SW480 (cell line): ENCODE measurements at places on chromosomes 3 and 15.

DNA sequence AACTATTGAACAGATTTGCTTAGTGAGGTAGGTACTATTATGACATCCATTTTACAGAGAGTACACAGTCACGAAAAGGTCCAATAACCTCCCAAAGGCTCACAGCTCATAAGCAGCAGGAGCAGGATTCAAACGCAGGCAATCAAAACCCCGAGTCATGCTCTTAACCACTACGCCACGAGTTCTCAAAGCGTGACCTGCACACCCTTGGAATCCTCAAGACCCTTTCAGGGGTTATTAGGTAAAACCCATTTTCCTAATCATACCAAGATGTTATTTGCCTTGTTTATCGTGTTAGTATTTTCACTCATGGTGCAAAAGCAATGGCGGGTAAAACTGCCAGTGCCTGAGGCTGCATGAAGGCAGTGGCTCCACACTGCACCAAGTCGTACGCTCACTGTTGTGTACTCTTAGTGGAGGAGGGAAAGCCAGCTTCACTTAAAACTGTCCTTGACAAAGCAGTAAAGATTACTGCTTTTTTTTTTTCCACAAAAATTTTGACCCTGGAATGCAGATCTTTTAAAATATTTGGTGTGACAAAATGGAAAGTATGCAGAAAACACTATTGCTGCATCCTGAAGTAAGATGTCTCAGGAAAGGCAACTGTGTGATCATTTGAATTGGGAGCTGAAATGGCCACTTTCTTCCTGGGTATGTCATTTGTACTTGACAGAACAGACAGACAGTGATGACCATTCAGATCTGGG, 96.1 kb downstream of the IGF2BP2 start:
- DNase-seq = no peak

DNA sequence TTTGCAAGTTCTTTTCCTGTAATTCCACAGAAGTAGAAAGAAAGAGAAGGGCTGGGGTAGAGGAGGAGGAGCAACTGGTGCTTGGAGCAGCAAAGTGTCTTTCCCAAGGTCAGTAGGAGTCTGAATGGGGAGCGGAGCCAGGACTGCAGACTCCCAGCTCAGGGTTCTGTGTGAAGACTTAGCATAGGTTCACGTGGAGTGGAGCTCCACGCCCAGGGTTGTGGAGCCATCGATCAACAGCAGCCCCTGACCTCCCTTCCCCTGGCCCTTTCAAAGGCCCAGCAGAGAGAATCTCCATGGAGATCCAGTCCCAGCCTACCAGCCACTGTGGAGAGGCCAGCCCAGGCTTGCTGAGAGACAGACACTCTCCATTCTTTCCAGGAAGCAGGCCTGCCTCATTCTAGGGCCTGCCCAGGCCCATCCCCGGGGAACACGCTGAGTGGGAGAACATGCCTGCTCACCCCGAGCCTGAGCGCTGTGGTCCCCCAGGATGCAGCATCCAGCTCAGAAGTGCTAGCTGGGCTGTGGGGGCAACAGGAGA, 62.1 kb downstream of the CORO2B start:
- DNase-seq = no peak

DNA sequence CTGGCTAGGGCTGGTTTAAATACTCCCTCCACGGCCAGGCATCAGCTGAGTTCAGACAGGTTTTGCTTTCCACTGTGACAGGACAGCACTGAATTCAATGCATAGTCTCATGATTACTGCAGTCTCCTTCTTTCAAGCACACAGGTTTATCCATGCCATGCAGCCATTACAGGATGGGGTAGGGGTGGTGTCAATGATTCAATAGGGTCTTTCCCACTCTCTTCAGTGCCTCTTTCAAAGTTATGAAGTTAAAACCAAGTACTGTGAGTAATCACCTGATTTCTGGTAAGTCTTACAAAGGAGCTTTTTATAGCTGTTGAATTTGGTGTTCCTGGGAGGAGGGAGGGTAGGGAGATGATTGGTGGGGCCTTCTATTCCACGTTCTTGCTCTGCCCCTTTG, 47.2 kb downstream of the TMEM212 start:
- no peak for DNase-seq

DNA sequence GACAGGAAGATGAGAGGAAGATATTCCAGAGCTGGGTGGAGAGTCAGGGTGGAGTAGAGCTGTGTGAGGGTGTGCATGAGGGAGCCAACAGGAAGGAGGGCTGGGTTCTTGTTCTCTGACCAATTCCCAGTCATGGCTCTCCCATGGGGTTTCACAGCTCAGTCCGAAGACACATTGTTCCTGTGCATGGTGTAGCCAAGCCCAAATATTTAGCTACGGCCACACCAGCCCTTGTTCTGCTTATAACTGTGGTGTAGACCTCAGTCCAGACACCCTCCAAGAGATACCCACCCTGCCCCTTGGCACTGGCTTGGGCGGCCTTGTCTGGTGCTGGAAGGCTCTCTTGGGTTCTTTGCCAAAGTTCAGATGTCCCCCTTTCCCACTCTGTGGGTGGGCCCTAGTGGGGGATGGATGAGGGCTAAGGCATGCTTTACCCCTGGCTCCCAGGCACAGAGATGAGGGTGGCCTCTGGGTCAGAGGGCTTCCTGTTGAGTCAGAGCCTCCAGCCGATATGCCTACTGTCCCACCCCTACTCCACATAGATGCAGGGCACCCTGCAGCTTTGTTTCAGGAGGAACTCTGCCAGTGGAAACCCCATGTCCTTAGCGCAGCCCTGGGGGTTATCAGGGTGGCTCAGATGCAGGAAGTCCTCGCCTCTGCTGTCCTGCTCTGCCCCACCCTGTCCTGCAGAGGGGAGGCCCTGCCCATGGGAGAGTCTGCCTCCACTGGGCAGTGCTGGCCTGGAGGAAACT, 271.2 kb upstream of the CTDSPL start:
- DNase-seq = no peak

DNA sequence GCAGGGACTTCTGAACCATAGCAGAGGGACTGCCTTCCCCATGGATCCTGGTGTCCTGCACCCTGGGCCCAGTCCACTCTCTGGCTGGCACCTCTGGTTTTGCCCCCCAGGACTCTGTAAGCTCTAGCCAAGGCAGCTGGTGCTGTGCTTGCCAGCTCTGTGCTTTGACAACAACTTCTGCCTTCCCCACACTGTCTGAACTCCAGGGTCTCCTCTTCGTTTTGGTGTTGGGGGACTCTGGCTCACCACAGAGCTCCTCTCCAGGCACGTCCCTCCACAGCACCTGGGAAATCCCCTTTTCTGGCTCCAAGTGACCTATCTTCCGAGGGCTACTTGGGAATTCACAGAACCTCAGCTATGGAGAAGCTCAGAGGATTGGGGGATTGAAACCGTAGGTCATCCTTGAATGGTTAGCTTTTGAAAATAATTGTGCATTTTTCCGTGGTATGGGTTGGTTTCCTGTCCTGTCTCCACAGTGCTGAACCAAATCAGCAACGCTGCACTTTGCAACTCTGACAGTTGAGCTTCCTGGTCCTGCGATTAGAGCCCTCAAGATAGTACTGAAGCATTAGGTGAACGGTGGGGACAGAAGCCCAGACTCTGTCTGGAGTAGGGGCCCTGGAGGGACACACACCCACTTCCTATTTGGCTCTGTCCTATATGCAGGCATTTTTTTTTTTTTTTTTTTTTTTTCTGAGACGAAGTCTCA, 152.4 kb downstream of the APBA2 start:
- no peak for DNase-seq

GRCh38 chr3:72397586-72397985, 450.7 kb downstream of the SHQ1 start:
- no peak for DNase-seq

DNA sequence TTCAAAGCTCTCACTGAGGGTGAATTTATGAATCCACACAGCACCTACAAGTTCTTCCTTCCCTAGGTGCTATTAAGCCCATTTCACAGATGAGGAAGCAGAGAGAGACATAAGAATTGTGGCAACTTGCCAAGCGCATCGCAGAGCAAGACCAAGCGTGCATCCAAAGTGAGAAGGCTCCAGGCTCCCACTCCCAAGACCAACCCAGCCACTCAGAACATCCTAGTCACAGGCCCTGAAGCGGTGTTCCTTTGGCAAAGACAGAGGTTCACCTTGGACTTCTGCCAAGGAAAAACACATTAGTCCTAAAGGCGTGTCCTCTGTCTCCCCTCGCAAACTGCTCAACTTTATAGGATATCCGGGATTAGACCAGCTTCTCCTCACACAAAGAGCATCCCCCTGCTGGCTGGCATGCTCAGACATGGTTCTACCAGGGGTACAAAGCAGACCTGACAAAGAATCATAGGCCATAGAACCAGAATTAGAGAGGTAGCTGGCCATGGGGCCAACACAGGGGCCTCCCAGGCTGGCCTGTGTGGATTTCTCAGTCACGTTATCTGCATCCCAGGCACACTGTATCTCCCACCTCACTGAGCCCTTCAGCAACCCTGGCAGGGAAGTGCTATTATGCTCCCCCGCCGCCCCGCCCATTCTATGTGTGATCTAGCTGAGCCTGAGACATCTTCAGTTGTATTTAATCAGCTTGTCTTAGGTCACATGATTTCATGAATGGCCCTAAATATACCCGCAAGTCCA, 160.2 kb downstream of the FOXP1 start:
- DNase-seq = no peak

GRCh38 chr3:175484666-175485065, 625.5 kb downstream of the NAALADL2 start:
- DNase-seq = no peak

- DNase-seq = no peak
Measured at GRCh38 chr3:10508619-10509260, 3.4 kb upstream of the ATP2B2 start.

- DNase-seq = no peak
Measured at GRCh38 chr3:126105691-126106187, 21.8 kb upstream of the SLC41A3 start.

- DNase-seq = no peak
Measured at GRCh38 chr15:85642693-85643066, 152.0 kb downstream of the KLHL25 start.

DNA sequence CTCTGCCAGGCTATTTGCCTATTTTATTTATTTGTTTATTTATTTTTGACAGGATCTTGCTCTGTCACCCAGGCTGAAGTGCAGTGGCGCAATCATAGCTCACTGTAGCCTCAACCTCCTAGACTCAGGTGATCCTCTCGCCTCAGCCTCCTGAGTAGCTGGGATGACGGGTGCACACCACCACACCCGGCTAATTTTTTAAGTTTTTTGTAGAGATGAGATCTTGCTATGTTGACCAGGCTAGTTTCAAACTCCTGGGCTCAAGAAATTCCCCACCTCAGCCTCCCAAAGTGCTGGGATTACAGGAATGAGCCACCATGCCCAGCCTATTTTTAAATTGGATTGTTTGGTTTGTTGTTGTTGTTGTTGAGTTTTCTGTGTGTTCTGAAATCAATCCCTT, 5.5 kb downstream of the NDUFB5 start:
- no peak for DNase-seq

DNA sequence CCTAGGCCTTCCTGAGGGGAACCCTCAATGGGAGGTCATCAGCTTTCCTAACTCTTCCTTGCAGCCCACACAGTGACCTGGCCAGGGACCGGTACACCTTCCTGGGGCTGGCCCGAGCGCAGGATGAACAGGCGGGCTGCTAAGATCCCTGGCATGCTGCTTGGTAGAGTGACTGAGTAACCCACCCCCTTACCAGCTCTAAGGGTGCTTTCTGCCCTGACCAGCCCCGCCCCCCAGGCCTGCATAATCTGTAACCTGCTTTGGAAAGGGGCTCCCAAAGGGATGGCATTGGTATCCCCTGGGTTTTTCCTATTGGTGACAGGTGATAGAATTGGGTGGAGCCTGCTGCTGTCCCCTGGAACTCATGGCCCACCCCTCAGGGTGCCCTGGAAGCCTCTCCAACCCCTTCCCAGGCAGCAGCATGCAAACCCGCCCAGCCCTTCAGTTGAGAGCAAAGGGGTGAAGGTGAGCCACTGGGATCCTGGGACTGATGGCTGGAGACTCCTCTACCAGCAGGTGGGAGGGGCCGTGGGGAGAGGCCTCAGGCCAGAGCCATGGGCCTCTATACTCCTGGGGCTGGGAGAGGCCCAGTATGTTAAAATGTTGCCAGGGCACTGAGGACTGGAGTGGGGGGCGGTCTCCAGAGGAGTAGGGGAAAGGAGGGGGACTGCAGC, 11.1 kb upstream of the KIF7 start:
- no peak for DNase-seq

- no peak for DNase-seq
Measured at GRCh38 chr15:100686725-100687473, 84.5 kb downstream of the ASB7 start.

- DNase-seq = no peak
Measured at GRCh38 chr15:68483165-68483564, 51.2 kb upstream of the ITGA11 start.

DNA sequence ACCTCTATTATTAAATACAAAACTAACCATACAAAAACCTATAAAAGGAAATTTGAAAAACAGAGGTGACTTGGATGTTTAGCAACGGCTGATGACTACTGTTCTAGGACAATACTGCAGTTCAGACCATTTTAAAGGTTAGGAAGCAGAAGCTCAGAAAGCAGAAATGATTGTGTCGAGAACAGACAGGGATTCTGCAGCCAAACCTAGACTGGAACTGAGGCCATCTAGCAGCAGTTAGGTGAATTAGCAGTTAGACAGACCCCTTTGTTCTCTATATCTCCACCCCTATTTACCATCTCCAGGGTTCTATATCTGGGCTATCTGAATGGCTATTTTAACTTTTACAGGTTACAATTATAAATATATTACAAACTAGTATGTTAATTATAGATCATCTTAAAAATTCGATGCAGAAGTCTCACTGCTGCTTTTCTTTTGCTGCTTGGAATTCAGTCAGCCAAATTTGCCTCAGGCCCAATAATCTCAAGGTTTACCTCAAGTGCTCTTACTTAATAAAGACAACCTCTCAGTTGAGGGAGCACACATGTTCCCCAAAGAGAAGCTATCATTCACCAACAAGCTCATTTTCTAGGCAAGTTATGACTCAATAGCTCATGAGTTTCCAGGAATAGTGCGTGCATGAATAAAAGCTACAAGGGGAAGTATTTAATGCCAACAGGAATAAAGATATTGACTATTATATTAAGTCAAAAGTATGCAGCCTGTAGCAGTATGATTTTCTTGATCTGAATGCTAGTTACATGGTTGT, 9.3 kb upstream of the IL1RAP start:
- DNase-seq = peak; percentile 19

GRCh38 chr3:186717039-186717457, at the start of gene KNG1:
Gene KNG1, plus strand, starts transcription at chr3:186717359. Its CDS starts 184 bp downstream, at chr3:186717543.
- DNase-seq = no peak

GRCh38 chr15:60406513-60407414, 9.0 kb upstream of the ANXA2 start:
- DNase-seq = no peak

- DNase-seq = no peak
Measured at GRCh38 chr3:16923112-16923511, 38.4 kb downstream of the PLCL2 start.
